ENCODE measurements at places on chromosomes 1 and 21. TPM values are rescaled to one million over a fixed set of nuclear protein-coding genes. Genes with fewer than 3 reads are reported as not detected.

- H3K36me3 ChIP-seq = peaks cover 2% of the 10 kb centered on the region
- H3K27me3 ChIP-seq = no peaks in the 10 kb centered on the region
- H3K4me1 ChIP-seq = peaks cover 13% of the 10 kb centered on the region
- DNase-seq = peak; percentile 81
Measured at GRCh38 chr1:156295391-156295947, at the start of gene GLMP. TSS of gene GLMP (minus strand) at chr1:156295679. CDS start at chr1:156295645, 34 bp downstream.

DNA sequence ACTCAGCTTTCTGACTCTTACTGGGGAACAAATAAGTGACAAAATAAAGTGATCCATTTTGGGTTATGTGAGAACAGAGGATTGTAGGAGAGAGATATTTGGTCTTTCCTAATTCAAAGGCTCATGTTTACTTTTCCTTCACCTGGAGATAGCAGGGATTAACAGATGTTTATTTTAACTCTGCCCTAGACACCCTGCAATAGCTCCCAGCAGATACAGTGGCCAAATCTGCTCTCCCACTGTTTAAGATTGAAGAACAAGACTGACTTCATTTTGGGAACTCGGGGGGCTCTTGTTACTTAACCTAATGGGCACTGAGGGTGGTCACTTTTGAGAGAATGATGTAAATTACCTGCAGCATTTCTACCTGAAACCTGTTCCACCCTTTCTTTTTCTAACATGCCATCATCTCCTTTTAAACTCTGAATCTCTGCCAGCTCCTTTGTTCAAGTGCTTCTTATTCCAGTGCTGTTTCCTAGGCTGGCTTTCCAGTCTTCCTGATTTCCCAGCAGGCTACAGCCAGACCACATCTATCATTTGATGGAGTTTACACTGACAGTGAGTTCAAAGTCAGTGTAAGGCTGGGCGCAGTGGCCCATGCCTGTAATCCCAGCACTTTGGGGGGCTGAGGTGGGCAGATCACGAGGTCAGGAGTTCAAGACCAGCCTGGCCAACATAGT, 90.0 kb downstream of the SELENOF start:
- H3K27ac ChIP-seq = no peak overlapping the region
- DNase-seq = peak; percentile 56
- no peaks in the 10 kb centered on the region for H3K27me3 ChIP-seq
- H3K4me3 ChIP-seq = no peak overlapping the region

DNA sequence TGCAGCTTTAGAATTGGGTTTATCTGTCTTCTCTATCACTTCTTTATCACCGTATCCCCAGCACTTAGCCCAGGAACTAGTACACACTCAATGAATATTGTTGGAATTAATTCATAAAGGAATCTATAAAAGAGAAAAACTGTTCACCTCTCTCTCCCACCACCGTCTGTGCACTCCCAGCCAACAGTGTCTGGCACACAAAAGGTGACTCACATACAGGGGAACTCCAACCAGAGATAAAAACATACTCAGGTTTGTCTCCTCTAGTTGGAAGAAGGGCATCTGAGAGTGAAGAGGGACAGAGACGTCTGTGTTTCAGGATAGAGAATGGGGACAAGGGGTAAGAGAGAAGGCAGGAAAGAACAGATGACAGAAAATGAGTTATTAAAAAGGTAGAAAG, 10.0 kb downstream of the ITLN1 start:
- no peak overlapping the region for H3K27ac ChIP-seq
- no peaks in the 10 kb centered on the region for H3K27me3 ChIP-seq
- no peak overlapping the region for H3K4me3 ChIP-seq
- H3K36me3 ChIP-seq = no peaks in the 10 kb centered on the region

GRCh38 chr1:5661196-5662085, 330.8 kb downstream of the NPHP4 start:
- no peaks in the 10 kb centered on the region for H3K36me3 ChIP-seq
- H3K4me3 ChIP-seq = no peak overlapping the region
- H3K4me1 ChIP-seq = no peaks in the 10 kb centered on the region
- H3K27me3 ChIP-seq = no peaks in the 10 kb centered on the region

GRCh38 chr1:167776616-167777268, 55.0 kb downstream of the MPZL1 start:
- H3K27ac ChIP-seq = no peak overlapping the region
- no peak for DNase-seq
- H3K36me3 ChIP-seq = peaks cover 9% of the 10 kb centered on the region
- no peaks in the 10 kb centered on the region for H3K27me3 ChIP-seq
- no peak overlapping the region for H3K4me3 ChIP-seq

DNA sequence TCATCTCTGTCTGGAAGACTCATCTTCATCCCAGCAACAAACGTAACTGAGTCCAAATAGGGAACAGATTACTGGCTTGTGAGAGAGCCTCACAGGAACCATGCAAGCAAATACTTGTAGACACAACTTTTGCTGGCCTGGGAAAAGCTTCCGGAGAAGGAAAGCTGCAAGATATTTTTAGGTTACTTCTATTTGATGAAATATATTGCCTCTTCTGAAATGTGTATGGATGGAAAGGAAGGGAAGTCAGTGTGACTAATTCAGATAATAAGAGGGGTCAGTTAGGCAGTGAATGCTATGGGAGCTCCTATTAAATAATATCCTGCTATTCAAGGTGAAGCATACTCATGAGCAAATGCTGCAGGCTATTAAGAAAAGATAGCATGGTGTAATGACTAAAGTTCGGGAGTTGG, 20.4 kb upstream of the FGGY start:
- no peaks in the 10 kb centered on the region for H3K36me3 ChIP-seq
- no peak for DNase-seq

DNA sequence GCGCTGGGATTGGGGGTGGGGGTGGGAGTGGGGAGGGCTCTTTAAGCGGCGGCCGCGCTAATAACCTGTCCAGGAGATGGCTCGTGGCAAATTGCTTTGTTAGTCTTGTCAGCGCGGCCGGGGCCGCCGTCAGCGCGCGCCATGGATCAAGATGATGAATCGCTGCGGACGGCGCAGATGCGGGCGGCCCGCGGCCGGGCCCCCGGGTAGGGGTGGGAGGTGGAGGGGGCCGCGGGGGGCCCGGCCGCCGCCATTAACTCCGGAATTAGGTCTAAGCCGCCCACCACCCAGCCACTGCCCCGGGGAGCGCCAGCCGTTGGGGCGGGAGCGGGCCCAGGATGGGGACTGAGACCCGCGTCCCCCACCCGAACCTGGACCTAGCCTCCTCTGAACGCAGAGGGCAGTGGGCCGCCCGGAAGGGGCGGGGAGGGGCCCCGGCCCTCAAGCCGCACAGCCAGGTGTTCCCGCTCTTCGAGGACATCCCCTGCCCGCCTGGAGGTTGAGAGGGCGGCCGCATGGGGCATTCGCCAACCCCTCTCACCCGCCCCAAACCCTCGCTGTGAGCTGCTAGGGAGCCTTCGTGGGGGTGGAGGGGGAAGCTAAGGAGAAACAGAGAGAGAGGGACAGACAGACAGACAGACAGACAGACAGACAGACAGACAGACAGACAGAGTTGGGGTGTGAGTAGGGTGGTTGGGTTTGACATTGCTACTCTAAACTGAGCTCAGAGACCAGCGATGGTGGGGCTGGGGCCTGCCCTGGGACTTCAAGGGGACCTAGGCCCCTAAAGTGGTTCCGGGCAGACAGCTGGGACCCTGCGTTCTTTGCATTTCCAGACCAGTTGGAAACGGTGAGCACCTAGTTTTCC, 3.8 kb upstream of the DMBX1 start:
- no peak overlapping the region for H3K4me3 ChIP-seq
- DNase-seq = no peak
- H3K4me1 ChIP-seq = peaks cover 5% of the 10 kb centered on the region
- no peak overlapping the region for H3K27ac ChIP-seq

GRCh38 chr1:38053416-38054091, 7.0 kb upstream of the POU3F1 start:
- no peaks in the 10 kb centered on the region for H3K36me3 ChIP-seq
- no peak for DNase-seq
- peaks cover 3% of the 10 kb centered on the region for H3K4me1 ChIP-seq
- H3K4me3 ChIP-seq = no peak overlapping the region

DNA sequence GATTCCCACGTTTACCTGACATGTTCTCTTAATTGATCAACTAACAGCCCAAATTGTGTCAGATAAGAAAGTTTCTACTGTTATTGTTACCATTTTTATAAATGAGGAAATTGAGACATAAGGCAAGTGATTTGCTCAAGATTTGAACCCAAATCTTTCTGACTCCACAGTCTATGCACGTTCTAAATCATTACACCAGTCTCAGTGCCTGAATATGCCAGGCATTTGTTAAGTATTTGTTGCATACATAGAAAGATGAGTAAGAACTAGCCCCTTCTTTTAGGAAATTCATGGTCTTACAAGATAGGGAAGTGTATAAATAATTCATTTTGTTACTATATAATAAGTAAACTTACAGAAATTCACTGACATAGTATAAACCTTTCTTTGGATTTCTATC, 7.1 kb upstream of the CD101 start:
- no peak overlapping the region for H3K27ac ChIP-seq
- DNase-seq = no peak
- no peaks in the 10 kb centered on the region for H3K27me3 ChIP-seq
- no peak overlapping the region for H3K4me3 ChIP-seq
- peaks cover 4% of the 10 kb centered on the region for H3K36me3 ChIP-seq

- H3K36me3 ChIP-seq = no peaks in the 10 kb centered on the region
- H3K4me1 ChIP-seq = no peaks in the 10 kb centered on the region
- H3K27me3 ChIP-seq = no peaks in the 10 kb centered on the region
- no peak for DNase-seq
- H3K27ac ChIP-seq = no peak overlapping the region
Measured at GRCh38 chr1:112239683-112240330, 156.2 kb upstream of the CTTNBP2NL start.

GRCh38 chr1:116408803-116409720, 36.0 kb downstream of the ATP1A1 start:
- no peaks in the 10 kb centered on the region for H3K27me3 ChIP-seq
- no peak overlapping the region for H3K27ac ChIP-seq
- no peak overlapping the region for H3K4me3 ChIP-seq

CD164L2 gene
- total RNA-seq = 19.8 TPM

AMY2A gene
- total RNA-seq = not detected

PRPF38A gene
- total RNA-seq = 31.4 TPM

CACNA1S gene
- not detected for total RNA-seq
